DMS53 (cell line): ENCODE measurements at places on chromosomes 11 and 22.

DNA sequence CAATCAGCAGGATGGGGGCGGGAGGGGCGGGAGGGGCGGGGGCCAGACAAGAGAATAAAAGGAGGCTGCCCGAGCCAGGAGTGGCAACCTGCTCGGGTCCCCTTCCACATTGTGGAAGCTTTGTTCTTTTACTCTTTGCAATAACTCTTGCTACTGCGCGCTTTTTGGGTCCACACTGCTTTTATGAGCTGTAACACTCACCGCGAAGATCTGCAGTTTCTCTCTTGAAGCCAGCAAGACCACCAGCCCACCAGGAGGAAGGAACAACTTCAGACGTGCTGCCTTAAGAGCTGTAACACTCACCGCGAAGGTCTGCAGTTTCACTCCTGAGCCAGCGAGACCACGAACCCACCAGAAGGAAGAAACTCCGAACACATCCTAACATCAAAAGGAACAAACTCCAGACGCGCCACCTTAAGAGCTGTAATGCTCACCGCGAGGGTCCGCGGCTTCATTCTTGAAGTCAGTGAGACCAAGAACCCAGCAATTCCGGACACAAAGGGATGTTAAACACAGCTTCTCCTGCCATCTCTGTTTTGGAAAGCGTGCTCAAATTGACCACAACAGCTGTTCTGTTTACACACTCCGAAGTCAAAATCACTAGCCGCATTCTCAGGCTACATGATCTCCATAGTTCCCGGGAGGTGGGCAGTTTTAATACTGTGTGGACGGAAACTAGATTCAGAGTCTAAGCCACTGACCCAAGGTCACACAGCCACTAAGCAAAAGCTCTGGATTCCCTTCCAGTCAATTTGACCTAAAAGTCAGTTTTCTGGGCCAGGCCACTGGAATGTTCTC lies 11.9 kb downstream of the PLAAT2 start:
- DNase-seq, result no peak

DNA sequence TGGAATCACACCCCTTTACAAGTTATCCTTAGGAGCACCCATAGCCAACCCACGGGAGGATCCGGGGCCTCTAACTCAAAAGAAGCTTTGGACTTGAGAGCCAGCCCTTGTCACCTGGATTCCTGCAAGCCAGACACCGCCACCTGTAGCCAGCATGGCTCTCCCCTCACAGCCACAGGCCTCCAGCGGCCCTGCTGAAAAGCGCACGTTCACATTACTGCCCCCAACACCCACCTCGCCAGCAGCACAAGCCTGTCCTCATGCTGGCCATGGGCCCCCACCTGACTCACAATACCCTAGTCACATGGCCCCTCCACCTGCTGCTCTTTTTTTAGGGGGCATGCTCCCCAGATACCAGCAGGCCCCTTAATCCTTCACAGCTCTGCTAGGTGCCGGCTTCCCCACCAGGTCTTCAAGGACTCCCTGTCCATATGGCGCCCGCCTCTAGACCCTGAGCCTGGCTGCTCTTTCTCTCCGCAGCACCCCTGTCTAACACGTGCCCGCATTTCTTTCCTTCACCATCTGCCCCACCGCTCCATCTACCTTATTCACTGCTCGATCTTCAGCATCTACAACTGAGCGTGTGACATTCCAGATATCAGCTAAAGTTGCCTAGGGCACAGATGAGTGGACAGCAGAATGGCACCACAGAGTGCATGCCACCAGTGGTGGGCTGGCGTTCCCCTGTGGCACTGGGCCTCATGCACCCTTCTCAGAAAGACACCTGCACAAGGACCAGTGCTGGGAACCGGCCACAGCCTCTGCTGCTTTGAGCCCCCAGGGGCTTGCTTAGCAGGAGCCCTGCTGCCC lies 6.6 kb downstream of the CARS1 start:
- peak; percentile 51 for DNase-seq

DNA sequence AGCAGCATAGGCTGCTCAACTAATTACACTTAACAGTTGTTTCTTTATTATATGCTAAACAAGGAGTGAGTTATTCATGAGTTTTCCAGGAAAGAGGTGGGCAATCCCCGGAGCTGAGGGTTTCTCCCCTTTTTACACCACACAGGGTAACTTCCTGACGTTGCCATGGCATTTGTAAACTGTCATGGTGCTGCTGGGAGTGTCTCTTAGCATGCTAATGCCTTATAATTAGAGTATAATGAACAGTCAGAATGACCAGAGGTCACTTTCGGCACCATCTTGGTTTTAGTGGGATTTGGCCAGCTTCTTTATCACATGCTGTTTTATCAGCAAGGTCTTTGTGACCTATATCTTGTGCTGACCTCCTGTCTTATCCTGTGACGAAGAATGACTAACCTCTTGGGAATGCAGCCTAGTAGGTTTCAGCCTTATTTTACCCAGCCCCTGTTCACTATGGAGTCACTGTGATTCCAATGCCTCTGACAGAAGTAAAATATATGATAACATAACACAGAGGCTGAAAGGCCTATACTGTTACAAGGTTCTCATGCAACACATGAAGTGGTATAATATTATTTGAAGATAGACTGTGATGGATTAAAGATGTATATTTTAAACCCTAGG lies 41.3 kb upstream of the RDX start:
- DNase-seq, result peak; percentile 34

DNA sequence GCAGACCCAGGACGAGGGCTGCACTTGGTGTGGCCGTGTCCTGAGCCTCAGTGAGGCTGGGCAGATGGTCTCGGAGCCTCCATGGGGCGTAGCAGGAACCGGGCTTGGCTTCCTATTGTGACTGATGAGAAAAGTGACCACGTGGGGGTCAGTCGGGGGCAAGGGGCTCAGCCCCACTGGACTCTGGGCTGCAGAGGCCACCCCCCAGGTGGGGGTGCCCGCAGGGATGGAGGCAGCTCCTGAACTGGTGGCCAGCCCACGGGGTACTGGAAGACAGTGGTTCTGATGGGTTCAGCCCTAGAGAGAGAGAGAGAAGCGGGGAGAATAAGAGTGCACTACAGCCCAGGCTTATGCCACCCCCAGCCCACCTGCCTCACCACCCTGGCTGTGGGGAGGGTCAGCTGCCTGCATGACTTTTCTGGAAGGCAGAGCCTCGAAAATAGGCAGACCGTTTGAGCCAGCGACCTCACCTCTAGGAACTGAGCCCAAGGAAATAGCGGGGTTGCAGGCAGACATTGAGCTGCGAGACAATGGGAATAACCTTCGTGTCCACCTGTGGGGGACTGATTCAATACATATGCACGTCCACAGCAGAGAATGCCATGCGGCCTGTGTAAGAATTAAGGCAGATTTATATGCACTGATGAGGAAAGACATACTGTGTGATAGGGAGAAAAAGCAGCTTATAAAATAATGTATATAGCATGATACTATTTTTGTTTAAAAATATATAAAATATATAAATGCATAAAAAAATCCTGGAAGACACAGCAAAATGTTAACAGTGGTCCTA lies 11.5 kb downstream of the CABP7 start:
- no peak for DNase-seq

DNA sequence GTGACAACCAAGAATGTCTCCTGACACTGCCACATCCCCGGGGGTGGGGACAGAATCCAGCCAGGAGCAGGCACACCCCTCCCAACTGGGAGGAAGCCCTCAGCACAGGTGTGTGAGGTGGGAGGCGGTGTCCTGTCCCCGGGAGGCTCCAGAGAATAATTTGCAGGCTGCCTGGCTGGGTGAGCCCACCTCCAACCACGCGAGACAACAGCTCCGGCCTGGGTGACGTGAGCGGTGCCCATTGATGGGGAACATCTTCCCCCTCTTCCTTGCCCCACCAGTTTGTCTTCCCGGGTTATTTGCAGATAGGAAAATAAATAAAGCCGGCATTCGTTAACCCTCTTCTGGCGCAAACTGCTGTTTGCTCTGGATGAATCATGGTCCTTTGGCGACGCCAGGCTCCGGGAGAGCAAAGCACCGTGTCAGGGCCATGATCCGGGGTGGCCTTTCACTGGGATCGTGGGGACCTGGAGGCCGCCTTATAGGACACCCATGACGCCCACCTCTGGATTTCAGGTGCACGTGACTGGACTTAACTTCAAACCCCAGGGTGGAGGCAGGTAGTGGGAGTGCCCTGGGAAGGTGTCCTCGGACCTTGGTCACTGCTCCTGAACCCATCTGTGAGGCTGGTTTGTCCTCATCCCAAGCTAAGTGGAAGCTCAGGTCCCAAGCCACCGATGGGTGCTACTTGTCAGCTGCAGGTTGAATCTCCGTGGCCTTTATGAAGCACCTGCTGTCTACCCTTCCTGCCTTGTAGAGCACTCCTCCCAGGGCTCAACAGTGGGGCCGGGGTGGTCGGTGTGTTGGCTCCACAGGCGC lies 13.9 kb downstream of the CCND1 start:
- peak; percentile 98 for DNase-seq

- no peak for DNase-seq
These were observed 8.9 kb downstream of the RAPSN start for GRCh38 chr11:47440054-47440476.

DNA sequence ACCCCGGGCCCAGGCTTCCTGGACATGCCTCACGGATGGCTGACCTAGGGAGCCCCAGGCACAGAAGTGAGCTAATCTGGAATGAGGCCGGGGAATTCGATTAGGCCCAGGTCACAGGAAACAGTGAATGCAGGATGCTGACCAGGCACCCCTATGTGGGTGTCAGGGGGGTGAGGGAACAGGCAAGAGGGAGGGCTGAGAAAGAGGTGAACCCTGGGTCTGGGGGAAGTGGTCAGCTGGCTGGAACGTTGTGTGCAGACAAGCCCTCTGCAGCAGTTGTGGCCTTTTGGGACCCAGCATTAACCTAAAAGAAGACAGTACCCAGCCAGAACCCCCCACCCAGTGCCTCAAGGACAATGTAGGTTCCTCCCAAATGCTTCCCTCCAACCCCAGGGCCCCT lies 8.1 kb downstream of the SERHL2 start:
- DNase-seq, result no peak

- DNase-seq, result no peak
These were observed 98.2 kb downstream of the AMOTL1 start for GRCh38 chr11:94866231-94866822.

DNA sequence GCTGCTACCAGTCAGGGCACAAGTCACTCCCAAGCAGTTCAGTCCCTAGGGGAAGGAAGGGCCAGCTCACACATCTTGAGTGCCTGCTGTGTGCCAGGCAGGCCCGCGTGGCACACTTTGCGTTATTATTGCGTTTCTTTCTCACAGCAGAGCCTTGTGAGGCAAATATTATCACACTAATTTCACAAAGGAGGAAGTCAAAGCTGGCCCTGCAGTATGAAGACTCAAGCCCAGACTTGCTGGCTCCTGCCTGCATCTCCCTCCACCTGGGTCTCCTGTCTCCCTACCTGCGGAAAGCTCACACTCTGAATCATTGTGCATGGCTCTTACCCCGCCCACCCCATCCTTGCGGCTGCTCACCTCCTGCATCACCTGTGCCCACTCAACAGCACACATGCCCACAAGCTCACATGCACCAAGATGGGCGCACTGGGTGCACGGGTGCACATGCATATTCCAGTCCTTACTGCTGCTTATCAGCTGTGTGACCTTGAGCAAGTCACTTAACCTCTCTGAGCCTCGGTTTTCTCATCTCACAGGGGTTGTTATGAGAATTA lies 31.7 kb upstream of the P2RY2 start:
- no peak for DNase-seq

DNA sequence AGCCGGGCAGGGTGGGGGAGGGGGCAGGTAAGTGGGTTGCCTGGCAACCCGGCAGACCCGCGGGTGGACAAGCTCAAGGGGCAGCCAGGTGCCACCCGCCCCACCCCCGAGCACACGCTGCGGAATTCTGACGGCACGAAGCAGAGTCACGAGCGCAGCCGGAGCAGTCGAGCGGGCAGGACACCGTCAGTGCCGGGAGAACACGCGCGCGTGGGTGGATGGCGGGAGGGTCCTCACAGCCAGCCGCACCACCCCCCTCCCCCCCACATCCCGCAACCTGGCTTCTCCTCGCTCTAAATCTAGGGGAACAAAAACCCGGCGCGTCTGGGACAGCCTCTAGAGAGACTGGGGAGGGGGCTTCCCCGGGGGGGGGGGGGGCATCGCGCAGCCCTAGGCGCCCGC lies 133.1 kb upstream of the HSD17B12 start:
- DNase-seq, result peak; percentile 67

DNA sequence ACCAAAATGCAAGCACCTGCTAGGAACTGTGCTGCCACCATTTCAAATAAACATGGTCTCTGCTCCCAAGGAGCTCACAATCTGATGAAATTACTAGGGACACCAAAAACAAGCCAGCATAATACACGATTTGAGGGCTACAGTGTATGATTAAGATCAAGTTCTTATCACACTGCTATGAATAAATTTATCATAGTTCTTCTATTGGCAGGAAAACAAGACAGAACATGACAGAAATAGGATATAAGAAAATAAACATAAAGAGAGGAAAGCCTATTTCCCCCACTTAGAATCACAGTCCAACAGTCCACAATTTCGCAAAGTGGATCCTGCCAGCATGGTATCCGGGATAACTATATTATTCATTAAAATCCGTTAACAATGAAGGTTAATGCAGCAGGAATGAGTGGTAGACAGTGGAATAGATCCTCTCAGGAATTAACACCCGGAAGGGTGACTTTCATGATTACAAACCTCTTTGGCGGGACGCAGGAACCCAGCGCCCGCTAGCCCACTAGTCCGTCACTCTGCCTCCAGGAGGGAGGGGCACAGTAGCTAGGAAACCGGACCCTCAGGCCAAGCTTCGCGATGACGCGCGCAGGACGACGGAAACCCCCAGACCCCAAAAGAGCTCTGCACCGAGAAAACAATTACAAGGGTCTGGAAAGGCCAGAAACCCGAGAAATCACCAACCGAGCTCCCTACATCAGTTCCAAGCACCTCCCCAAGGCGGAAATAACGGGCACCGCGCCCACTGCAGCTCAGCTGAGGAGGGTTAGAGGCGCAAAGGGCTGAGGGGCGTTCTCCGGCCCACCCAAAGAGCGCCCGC lies 607 bp downstream of the CCDC82 start:
- DNase-seq, result peak; percentile 74

- no peak for DNase-seq
These were observed 152.9 kb downstream of the SNX19 start for GRCh38 chr11:130763087-130763980.

DNA sequence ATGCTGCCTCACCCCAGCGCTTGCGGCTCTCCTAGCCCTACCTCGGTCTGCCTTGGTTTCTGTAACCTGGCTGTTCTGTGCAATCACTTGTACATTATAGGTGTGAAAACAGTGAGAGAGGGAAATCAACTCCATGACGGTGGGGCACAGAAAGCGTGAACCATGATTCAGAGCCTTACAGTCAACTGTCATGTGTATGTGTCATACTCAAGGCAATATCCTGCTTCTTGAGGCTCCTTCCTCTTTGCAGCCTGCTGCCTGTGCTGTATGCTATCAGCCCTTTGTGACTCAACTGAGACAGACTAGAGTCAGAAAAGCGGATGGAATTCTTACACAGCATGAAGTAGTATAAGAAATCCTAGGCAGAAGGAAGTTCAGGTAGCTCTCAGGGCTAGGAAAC lies 2.1 kb downstream of the NRIP3 start:
- DNase-seq, result no peak

- DNase-seq, result peak; percentile 33
These were observed 182.4 kb downstream of the SPON1 start for GRCh38 chr11:14144934-14145333.

GRCh38 chr22:37509059-37509860 lies 10.0 kb downstream of the CARD10 start:
- no peak for DNase-seq

GRCh38 chr11:2826679-2827056 lies 58.9 kb downstream of the CDKN1C start:
- no peak for DNase-seq
